ENCODE measurements at places on chromosomes 3 and 15.
A peak's percentile ranks its signal among the peaks of the same experiment; 100 is the strongest.

- DNase-seq: no peak
These were observed 19.5 kb downstream of the SMARCC1 start for GRCh38 chr3:47762233-47762632.

DNA sequence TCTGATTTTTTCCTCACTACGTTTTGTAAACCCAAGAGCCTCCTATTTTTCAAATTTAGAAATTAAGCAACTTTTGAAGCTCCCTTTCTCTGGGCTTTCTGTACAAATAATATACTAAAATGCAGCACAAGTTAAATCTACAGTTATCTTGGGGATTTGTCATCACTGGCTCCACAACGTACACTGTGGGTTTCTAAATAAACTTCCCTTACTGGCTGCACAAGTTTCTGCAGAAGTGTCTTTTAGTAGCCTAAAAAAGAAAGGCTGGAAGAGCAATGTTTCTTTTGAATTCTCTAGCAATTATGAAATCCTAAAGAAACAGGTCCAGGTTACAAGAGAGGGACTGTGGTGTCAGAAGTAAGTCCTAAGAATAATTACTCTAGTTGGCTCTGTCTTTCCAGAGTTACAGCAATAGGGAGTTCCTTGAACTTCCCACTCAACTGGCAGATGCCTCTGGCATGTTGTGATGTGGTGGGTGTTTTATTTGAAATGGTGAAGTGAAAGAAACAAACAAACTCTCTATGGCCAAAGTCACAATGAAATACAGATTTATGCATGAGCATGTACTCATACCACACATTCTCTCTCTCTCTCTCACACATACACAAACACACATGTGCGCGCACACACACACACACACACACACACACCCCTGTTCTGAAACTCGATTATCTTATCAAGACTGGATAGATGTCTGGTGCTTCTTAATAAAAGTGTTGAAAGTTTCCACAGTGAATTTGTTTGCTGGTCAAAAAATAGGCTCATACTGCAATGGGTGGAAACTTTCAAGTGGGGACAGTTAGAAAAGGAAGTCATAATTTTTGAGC is 198.2 kb downstream of the SSR3 start:
- no peak for DNase-seq

DNA sequence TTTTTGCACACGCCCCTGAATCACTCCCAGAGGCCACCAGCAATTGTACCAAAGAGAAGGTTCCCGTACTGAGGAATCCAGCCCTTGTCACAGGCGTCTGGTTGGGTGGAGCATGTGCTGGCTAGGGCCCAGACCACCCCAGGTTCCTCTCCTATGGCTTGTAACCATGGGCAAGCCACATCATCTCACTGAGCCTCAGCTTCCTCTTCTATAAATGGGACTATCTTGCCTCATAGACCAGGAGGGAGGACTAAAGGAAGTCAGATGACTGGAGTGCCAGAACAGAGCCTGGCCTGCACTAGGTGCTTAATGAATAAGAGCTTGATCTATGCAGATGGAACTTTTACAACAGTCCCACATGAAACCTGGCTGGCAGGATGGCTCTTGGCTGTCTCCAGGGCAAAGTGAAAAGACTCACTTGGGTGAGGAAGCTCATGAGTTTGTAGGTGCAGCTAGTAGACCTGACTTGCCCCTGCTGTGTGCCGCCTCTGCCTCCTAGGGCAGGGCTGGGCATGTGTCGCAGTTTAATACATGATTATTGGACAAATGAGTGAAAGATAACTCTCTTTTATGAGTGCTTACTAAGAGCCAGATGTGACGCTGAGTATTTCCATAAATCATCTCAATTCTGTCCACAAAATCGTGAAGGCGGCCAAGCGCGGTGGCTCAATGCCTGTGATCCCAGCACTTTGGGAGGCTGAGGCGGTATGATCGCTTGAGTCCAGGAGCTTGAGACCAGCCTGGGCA is 29.3 kb downstream of the CTSH start:
- no peak for DNase-seq

DNA sequence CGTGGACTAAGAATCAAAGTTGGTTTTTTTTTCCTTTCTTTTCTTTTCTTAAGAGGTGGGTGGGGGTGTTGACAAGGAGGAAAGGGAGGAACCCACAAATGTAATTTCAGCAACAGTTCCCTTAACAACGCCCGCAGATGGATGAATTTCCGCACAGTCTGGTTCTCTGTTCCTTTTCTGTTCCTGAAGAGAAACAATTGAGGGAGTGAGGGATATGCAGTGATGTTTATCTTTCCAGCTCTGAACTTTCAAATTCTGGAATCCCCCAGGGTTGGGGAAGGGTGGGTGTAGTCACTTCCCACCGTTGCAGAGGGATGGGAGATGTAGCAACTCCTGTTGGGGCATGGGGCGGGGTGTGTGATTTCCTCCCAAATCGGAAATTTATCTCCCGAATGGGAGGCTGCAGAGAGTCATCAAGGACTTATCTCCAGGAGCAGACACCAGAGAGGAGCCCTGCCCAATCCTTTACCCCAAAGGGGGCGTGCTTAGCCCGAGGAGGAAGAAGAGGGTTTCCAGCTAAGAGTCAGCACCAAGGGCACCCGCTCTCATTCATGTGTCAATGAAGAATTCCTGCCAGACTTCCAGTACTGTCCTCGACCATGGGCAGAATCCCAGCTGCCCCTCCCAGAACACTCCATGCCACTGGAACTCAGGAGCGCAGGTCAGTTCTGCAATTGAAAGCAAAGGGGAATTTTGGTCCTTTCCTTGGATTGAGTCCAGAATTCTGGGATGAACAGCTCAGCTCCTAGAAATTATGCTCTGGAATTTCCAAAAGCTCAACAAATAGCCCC is 35.0 kb upstream of the CFAP161 start:
- DNase-seq: peak; percentile 37

- DNase-seq: no peak
These were observed 369.9 kb upstream of the C2CD4B start for GRCh38 chr15:62534996-62535395.

- DNase-seq: no peak
These were observed 434.4 kb downstream of the RAP2B start for GRCh38 chr3:153596401-153596800.

DNA sequence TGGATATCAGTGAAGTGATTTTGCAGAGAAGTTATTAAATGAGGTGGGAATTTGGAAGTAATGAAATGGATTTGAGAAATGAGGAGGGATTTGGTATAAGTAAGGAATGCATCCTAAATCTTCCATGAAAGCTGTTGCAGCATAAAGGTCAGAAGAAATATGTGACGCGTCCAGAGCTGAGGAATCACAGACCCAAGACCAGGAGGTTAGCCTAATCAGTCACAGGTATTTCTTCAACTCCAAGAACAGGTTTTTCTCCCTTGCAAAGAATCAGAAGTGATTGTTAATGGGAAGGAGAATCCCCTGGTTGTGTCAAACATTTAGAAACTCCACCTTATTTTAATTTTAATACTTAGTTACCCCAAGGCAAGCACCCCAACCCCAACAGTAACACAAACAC is 253.2 kb downstream of the MEX3B start:
- DNase-seq: no peak

DNA sequence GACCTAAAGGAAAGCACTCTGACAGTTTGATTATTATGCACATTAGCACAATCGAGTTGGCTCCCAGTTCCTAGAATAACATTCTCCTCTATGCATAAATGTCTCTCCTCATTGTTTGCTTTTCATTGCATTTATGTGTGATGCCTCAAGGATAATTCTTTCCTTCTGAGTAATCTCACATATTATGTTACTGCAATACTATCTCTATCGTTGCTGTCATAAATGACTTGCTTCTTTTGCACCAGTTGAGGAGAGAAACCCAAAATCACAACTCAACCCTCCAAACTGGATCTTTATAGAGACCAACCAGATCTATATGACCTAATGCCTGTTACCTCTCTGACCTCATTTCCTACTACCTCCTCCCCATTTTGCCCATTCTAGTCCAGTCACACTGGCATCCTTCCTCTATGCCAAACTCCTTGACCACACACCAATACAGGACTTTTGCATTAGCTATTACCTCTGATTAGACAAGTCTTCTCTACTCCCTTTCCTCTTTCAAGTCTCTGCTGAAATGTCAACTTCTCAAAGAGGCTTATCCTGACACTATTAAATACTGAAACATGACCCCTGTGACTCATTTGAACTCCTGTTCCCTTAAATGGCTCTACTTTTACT is 1026.0 kb downstream of the TUSC7 start:
- DNase-seq: no peak

GRCh38 chr3:99875581-99875928 is 57.9 kb downstream of the CMSS1 start:
- DNase-seq: no peak

GRCh38 chr3:166484470-166484869 is 647.2 kb upstream of the BCHE start:
- DNase-seq: no peak

DNA sequence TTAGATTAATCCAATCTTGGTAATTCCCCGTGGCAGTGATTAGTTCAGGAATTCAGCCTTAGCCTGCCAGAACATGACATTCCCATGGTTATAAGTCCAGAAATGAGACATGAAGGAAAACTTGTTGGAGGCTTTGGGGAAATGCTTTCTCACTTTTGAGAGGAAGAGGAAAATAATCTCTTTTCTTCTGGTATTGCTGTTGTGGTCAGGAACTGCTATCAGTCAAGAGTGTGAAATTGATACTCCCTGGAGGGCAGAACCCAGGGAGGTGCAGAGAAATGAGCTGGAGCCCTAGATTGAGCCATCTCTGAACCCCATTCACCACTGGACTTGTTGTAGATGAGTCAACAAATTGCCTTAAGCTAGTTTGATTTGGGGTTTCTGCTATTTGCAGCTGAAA is 38.6 kb upstream of the APH1B start:
- DNase-seq: no peak

- no peak for DNase-seq
These were observed 15.6 kb downstream of the THBS1 start for GRCh38 chr15:39596358-39597051.

- DNase-seq: no peak
These were observed 425.1 kb upstream of the ROBO1 start for GRCh38 chr3:80192936-80193335.

GRCh38 chr15:72368325-72368724 is 7.5 kb downstream of the HEXA start:
- no peak for DNase-seq

DNA sequence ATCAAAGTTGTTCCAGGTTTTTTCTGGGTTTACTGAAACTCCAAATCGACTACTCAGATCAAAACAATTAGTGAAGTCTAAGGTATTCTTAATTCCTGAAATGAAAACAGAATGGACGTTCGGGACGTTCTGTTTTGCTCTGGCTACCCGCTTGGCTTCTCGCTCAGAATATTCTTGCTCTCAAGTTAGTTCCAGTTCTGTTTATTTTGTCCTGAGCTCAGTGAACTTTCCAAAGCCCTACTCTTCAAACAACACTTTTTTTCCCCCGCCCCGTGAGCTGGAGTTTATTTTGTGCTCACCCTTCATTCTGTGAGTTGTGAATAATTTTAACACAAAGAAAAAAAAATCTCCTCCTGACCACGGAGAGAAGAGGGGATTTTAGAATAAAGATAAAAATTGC is 72.6 kb downstream of the SAMMSON start:
- DNase-seq: no peak

DNA sequence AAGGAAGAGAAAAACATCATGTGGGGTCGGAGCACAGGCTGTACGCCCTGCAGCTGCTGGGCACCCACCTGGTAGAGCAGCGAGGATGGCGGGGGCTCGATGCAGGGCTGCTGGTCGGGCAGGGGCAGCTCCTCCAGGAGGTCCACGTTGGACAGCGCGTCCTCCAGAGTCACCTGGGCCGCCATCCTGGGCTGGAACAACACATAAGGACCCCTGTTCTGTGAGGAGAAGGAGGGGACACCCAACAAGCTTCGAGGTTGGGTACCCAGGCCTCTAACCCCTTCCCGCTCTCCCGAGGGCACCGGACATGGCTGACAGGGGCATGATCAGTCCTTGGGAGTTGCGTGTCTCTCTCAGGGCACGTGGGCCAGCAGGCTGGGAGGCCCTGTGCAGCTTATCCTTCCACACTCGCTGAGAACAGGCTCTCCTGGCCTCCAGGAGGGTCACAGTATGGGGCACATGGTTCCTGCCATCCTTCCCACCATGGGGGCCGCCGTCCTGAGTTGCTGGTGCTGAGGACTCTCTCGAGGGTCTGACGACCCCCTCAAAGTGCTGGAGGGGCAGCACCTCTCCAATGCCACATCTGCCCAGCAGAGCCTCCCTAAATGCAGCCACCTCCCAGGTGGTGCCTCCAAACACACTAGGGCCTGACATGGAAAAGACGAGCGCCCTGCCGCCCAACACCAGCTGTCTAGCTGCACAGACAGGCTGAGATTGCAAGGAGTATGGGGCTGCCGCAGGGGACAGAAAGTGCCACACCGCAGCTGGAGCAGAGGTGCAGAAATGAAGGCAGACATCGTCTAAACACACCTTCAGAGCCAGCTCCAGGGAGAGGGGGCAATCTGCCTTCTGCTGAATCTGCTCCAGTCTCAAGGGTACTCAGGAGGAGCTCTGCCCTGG is 32.8 kb downstream of the CYFIP1 start:
- no peak for DNase-seq

GRCh38 chr3:124859025-124859424 is 28.1 kb downstream of the ITGB5 start:
- no peak for DNase-seq

DNA sequence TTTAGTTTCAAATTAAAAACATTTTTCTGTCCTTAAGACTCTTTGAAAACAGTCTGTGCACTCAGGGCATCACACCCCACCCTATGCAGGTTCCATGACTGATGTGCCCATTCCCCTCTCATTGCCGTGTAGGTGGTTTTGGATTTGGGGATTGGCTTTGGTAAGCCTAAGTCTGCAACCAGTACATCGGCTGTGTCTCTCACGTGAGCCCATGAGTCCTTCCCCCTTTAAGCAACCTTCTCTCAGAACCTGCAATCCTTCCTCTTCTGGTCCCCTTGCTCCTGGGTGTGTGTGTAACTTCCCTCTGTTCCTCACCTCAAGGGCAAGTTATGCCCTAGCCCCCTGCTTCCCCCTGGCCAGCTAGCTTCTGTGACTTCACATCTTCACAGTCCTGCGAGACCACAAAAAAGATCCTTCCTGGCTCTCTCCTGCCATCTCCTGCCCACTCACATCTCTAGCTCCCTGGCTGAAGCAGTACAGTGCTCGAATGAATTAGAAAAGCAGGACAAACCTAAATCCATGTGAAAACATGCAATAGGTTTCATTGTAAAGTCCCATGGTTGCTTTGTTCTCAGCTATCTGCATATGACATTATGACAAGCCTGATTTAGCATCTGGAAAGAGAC is 126.7 kb downstream of the UACA start:
- DNase-seq: peak; percentile 60

DNA sequence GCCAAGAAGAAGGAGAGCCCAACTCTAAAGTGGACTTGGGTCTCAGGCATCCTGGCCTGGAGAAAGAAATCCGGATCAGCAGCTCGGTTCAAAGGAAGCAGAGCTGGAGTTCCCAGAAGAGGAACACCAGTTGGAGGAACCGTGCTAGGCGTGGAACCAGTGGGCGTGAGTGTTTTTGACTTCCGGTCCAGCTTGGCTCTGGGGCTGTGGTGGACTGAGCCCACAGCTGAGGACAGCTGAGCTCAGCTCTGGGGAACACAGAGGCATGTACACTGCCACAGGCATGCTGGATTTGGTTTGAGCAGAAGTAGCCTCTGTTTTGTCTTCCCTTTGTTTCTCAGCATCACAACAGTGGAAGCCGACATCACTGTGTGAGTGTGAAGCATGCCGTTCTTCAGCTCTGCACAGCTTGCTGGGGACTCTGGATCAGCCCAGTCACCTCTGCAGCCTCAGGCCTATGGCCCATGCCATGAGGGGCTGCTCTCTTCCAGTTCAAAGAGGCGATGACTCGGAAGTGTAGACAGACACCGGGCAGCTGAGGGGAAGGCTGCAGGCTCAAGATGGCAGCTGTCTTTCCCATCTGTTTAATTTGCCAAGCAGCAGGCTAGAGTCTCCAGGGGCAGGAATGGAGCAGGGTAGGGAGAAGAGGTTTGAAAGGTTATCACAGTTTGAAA is 185.8 kb upstream of the UBE3A start:
- peak; percentile 44 for DNase-seq
